Adipocyte (in vitro differentiated cells): ENCODE measurements at places on chromosomes 6 and 20.
A peak's percentile ranks its signal among the peaks of the same experiment; 100 is the strongest.

- DNase-seq, result no peak
These were observed 735 bp upstream of the SLC23A2 start for GRCh38 chr20:5002077-5002413.

GRCh38 chr6:152167641-152168603, 360.4 kb downstream of the ESR1 start:
- no peak for DNase-seq

GRCh38 chr6:51502996-51503395, 584.4 kb downstream of the PKHD1 start:
- DNase-seq, result no peak

DNA sequence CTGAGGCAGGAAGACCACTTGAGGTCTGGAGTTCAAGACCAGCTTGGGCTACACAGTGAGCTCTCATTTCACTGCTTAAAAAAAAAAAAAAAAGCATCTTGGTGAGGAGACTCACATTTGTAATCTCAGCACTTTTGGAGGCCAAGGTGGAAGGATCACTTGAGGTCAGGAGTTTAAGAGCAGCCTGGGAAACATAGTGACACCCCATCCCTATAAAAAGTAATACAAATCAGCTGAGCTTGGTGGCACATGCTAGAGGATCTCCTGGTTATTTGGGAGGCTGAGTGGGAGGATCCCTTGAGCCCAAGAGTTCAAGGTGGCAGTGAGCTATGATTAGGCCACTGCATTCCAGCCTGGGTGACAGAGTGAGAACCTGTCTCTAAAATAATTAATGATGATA, 29.4 kb upstream of the SYNCRIP start:
- no peak for DNase-seq

GRCh38 chr20:17680836-17681725, 961 bp downstream of the RRBP1 start:
- peak; percentile 93 for DNase-seq

DNA sequence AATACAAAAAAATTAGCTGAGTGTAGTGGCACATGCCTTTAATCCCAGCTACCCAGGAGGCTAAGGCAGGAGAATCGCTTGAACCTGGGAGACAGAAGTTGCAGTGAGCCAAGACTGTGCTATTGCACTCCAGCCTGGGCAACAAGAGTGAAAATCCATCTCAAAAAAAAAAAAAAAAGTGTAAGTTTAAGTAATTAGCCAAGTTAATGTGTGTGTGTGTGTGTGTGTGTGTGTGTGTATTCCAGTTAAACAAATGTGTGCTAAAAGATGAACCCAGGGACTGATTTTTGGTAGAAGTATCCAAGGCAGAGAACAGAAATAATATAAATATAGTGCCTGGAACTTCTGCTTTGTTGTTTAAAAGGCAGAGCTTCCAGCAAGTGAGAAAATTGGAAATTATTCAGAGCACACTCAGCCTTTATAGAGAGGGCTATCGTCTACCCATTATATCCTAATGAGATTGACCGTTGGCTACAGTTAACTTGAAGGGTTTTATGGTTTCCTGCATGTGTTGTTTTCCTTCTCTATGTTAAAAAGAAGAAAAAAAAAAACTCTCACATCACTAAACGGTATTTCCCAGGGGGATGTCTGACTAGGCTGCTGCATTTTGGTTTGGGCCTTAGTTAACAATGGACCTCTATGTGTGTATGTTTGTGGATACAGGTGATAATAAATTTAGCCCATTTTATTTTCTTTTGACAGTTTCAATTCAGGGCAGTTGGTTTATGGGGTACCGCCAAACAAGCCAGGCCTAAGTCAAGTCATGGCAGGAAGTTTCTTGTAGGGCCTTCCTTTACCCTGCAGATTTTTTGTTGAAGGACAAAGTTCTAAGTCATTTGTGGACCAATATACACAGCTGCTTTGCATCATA, 9.8 kb downstream of the SOX4 start:
- no peak for DNase-seq

GRCh38 chr6:5580736-5581581, 319.6 kb downstream of the FARS2 start:
- DNase-seq, result no peak

- no peak for DNase-seq
These were observed 24.0 kb downstream of the ACSS1 start for GRCh38 chr20:25033924-25034300.
